ENCODE measurements at places on chromosomes 3 and 15.

DNA sequence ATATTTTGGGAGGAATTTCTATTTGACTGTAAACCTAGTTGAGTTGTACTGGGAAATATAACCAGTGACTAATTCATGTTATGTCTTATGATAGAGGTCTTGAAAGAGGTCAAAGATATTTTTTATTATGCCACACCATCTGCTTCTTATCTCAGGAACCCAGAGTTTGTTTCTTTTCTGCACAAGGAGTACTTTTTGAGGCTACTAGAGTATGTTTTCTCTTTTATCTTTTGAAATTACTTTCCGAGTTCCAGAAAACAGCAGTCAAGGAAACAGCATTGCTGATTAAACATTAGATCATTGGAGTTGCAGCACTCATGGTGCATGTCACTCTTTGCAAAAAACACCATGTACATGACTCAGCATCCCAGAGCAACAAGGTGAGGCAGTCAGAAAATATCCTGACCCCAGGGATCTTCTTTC, 645.8 kb upstream of the NR2F2 start:
- DNase-seq, result no peak

DNA sequence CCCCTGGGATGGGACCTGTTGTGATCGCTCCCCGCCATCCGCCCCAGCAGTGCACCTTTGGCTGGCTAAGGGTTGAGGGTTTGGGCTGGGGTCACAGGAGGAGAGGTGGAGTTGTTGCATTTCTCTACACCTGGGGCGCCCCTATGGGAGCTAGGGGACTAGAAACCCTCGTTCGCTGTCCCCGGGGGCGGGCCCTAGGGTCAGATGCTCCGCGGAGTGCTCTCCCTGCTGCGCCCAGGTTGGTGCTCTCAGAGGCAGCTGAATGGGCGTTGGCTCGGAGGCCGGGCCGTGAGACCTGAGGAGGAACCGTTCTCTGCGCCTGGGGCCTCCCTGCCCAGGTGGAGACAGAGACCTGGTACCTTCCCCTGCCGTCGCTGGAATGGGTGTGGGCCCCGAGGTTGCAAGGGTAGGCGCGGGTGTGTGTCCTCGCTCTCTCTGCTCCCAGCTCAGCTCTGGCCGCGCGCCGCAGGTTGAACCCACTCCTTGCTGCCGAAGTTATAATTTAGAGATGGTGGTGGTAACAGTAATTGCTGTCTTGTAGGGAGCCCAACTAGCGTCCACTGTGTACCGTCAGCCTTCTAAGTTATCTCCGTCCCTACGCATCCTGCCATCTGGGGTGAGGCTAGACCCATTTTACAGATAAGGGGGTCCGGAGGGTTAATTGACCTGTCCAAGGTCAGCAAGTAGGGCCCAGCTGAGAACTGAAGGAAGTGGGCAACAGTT, 965 bp downstream of the FLNB start:
- no peak for DNase-seq

- no peak for DNase-seq
These were observed 6.1 kb downstream of the ZIC1 start for GRCh38 chr3:147415286-147415685.

DNA sequence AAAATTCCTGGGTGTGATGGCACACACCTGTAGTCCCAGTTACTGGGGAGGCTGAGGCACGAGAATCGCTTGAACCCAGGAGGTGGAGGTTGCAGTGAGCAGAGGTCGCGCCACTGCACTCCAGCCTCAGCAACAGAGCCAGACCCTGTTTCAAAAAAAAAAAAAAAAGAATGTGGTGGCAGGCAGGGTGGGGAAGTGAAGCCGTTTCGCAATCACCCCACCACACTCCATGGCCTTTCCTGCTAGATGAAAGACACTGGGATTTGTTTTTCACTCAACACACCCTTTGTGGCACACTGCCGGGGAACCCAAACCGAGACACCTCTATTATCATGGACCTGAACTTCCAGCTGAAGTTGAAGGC, 172.4 kb upstream of the IQSEC1 start:
- DNase-seq, result no peak

DNA sequence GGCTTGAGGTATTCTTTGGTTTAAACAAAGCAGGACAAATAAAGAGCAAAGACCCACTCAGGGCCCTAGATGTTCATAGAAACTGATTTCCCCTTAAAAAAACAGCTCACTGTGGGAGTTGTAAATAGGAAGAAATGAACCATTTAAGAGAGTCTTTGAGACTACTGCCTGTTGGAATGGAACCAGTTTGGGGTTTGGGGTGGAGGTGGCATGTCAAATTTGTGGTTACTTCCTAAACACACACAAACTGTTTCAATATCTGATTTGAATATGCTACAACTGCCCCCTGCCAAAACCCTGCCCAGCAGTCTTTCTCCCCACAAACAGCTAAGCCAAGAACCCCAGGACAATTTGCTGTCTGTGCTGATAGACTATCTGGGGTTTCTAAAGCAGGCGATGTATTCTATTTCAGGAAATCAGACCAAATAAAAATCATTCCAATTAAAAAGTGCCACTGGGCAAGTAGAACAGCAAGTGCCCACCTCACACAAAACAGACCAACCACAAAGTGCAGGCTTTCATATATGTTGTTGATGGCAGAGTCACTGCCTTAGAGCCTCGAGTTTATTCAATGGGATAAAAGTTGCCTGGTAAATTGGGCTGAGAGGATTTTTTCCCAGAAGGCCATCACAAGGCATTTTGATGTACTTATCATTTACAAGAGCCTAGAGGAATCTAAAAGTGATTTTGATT, 293.9 kb upstream of the PROK2 start:
- no peak for DNase-seq

DNA sequence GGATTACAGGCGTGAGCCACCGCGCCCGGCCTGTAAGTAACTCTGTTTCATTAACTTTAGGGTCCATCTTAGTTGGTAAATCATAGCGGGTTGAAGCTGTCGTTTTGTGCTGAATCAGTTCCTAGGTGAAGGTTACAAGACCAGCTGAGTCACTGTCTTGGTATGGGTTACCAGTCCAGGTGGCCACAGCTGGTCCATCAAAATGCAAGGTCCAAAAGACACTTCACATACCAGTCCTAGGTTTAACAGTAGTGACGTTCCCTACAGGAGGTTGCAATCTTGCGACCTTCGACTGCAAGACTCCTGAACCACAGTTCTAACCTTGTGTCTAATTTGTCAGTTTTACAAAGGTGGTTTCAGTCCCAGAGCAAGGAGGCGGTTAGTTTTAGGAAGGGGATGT, 160.1 kb upstream of the ATP10A start:
- DNase-seq, result no peak

DNA sequence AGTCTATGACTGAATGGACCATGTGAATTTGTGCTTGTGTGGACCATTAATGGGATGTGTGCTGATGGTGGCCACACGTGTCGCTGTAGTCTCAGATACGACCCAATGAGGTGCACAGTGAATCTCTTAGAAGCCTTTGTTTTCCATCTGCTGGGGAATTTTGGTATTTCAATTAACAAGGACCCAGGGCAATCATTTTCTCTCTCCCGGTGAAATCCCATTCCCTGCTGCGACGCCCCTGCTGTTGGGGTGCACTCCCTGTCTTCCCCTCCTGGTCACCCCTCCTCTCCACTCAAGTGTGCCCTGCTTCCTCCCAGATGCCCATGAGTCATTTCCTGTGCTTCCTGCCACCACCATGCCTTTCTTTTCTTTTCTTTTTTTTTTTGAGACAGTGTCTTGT, 32.7 kb downstream of the EBLN2 start:
- no peak for DNase-seq

DNA sequence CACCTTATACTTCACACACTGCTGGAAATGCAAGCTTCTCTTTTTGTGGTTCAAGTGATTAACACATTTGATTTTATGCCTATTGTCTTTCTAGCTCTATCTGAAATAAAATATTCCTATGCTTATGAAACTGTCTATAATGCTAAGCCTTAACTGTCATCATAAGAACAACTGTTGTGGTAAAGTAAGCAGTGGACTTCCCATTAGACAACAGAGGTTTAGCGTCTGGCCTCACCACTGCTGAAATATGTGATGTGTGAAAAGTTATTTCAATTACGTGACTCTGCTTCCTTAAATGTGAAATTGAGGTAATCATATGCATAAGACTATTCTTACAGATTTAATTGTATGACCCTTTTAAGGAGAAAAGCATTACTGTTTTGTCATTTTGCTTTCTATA, 140.2 kb upstream of the LYSMD4 start:
- DNase-seq, result no peak

DNA sequence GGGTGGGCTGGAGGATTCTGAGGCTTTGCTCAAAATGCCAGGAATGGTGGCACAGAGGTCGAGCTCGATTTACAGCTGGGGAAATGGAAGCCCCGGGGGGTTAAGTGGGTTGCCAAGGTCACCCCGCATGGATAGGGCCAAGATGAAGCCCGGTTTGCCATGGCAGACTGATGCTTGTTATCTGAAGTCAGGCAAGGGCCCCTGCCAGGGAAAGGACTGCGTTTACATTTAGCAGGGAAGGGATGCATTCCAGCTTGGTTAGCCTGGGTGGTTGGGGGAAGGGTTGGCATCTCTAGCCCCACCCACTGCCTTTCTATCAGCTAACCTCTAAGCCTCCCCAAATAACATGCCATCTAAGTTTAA, 79.0 kb downstream of the RPLP1 start:
- no peak for DNase-seq

DNA sequence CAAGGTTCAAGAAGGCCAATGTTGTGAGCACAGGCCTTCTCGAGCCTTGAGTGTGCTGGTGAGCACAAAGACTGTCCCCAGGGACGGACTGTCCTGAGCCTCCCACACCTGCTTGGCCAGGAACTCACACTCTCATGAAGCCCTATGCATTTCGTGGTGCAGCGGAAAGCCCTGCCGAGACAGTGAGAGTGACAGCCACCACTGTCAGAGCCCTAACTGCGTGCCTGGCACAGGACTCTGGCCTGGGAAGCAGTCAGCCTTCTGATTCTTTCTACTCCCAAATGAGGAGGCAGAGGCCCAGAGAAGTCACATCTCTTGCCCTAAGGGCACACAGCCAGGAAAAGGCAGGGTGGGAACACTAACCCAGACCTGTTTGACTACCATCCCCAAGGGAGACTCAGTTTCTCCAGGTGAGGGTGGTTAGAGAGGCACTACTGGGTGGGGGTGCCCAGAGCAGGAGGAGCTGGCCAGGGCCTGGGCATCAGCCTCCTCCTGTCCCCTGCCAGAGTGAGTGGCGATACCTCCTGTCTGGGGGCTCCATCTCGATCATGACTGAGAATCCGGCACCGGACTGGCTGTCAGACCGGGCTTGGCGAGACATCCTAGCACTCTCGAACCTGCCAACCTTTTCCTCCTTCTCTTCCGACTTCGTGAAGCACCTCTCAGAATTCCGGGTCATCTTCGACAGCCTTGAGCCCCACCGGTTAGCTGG, 50.8 kb downstream of the SEMA3G start:
- DNase-seq, result no peak

DNA sequence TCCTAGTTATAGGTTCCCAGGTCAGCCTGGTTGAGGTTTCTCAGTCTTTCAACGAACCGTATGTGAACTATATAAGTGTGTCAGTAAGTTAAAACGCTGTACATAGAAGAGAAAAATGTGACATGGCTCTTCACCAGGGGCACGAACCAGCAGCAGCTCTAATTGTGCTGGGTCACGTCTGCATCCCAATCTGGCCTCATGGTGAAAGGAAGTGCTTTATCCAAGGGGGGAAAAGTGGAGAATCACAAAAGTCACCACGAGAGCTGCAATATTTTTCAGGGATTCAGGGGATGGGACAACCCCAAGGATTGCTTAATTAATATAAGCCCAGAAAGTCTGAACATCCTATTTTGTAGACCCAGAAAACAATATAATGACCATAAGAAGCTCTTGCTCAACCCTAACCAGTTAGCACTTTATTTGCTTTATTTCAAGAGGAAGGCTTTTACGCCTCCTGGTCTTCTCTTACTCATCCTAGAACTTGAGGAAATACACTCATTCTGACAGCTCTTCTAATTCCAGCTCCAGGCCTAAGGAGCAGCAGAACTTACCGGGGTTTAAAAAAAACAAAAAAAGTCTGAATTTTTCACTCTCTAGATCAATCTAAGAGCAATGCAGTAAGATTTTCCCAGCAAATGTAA, 16.5 kb downstream of the ANXA2 start:
- no peak for DNase-seq

- no peak for DNase-seq
These were observed 1.8 kb upstream of the GSK3B start for GRCh38 chr3:120095979-120096426.

DNA sequence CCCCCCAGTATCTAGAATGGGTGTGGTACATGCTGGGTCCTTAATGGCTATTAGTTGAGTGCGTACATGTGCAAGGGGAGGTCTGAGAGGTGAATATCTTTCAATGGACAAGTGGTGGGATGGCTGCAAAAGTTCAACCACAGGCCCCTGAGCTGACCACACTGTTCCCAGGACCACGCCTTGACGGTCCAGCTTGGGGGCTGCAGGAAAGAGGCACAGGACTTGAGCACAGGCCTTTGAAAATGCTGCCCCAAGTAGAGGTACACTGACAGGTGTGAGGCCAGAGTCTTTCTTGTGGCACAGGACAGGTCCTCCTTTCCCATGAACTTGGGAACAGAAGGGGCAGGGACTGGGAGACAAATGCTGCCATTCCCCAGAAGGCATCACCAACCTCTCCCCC, 24.0 kb downstream of the AMOTL2 start:
- DNase-seq, result no peak

DNA sequence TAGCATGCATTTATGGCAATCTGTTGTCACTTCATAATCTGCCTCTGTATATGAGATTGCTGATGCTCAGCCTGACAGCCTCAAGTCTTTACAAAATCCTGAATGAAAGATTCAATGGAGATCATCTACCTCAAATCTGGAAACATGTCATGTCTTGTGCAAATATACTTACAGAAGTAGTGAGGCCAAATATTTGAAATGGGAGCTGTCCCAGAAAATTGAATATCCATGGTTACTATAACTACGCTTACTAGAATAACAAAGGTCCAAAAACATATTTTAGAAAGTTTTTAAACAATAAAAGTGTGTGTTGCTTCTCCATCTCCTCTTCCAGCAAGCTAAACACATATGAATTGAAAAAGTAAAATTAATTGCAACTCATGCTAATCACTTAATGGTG, 133.2 kb upstream of the DPH6 start:
- DNase-seq, result no peak

GRCh38 chr3:128466840-128467541, at the start of gene DNAJB8:
Gene DNAJB8, minus strand, starts transcription at chr3:128466890. Its CDS starts 3,645 bp downstream, at chr3:128463245.
- DNase-seq, result no peak

DNA sequence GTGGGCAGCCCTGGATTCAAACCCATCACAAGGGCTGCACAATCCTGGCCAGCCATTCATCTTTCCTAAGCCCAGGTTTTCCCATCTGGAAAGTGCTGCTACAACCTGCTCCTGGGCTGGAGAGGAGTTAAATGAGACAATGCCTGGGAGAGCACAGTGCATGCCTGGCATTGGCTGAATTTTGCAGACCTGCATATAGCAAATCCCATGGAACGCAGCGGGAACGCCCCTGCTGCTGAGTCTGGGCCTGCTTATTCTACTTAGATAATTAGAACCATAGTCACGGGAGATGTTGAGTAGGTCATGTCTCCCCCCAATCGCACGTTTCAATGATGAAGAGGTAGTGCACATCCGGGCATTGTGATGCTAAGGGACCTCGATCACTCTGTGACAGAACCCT, 46.6 kb downstream of the ABTB1 start:
- no peak for DNase-seq

GRCh38 chr15:99149366-99149765, 44.5 kb downstream of the SYNM start:
- DNase-seq, result no peak
